ENCODE measurements at places on chromosomes 16 and 17. TPM values are rescaled to one million over a fixed set of nuclear protein-coding genes. Genes with fewer than 3 reads are reported as not detected.

- peak; percentile 80 for DNase-seq
Observed at GRCh38 chr17:73956595-73957465, 246.6 kb upstream of the RPL38 start.

RCVRN gene
- not detected for total RNA-seq

DNA sequence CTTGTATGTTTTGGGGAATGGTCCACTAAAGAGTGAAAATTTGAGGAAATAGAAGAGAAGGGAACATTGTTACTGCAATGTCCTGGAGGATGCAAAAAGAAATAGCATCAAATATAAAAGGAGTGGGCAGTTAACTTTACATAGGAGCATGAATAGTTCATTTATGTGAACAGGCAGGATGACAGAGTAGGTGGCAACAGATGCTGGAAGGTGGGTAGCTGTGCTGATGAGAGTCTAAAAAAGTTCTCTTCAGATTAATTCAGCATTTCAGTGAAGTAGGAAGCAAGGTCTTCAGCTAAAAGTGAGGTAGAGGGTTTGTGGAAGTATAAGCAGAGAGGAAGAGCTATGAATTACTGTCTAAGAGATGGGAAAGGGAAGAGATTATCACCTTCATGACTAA is 276.5 kb downstream of the KIF2B start:
- no peak for DNase-seq

GRCh38 chr16:87230571-87230970 is 86.6 kb downstream of the C16orf95 start:
- DNase-seq: no peak

HASPIN gene
- total RNA-seq: 2.4 TPM

GRCh38 chr17:39139161-39139511 is 12.3 kb downstream of the PLXDC1 start:
- DNase-seq: no peak

DNA sequence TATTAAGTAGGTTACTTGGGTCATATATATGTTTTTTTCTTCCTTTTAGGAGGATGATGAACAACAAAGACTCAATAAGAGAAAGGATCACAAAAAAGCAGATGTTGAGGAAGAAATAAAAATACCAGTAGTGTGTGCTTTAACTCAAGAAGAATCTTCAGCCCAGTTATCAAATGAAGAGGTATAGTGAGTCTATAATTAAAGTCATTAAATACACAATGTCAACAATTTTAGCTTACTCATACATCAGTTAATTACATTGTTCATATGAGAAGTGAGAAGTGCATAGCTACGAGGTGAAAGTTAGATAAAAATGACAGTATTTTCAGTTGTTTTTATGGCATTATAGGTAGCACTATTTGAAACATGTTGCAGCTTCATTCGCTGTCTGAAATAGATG is 65.2 kb downstream of the NUP88 start:
- no peak for DNase-seq

- no peak for DNase-seq
Observed at GRCh38 chr17:33228548-33228947, 64.5 kb downstream of the ASIC2 start.

PRR11 gene
- total RNA-seq: 2.7 TPM

DNA sequence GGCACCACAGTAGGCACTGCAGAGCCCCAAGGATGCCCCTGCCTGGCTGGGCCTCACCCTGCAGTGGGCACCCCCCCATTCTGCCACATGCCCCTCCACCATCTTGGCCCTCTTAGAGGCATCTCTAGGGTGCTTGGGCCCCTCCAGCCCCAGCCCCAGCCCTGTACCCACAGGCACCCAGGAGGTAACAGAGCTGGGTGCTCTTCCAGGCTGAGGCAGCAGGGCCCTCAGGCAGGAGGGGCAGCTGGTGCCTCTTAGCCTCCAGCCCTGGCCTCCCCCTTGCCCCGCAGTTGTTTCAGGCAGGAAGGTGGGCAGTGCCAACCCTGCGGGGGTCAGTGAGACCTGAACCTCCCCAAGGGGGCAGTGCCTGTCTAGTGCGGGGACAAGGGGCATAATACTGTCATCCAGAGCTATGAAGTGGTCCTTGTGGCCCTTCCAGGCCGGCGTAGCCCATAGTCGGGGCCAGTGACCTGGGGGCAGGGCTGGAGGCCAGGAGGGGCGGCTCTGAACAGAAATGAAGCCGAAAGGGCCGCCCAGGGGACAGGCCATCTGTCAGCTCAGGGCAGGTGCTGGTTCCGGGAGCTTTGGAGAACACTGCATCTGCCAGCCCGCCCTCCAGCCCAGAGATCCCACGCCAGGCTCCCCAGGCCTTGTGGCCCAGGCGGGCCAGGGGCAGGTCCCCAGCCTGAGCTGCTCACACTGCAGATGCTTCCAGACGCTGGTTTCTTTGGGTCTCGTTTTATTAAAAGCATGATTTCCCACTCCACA is 4.9 kb upstream of the AATK start:
- DNase-seq: no peak

DNA sequence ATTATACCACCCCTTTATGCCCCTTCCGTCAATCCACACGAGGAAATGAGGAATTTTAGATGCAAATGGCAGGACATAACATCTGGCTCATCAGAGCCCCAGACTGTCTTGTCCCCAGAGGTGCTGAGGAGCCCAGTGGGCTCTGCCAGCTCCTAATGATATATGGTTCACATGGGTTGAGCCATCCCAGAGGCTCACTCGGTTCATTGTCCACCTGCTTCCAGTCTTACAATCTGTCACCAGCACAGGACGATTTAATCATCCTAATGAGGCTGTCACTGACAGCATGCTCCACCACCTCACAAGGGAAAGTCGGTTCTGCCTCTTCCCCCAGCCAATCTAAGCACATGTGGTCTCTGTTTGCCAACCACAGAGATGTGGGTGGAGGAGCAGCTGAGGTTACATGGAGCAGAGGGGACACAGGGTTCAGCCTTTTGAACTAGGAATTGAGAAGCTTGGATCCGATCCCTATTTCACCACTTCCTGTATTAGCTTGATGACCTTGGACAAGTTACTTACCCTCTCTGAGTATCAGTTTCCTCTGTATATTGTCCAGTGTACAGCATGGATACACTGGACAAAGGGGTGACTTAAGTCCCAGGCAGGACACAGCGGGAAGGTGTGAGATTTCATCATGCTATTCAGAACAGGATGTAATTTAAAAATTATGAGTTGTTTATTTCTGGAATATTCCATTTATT is 27.0 kb upstream of the DHX8 start:
- no peak for DNase-seq

- peak; percentile 61 for DNase-seq
Observed at GRCh38 chr17:27760069-27760885, 40.1 kb downstream of the NOS2 start.

DNA sequence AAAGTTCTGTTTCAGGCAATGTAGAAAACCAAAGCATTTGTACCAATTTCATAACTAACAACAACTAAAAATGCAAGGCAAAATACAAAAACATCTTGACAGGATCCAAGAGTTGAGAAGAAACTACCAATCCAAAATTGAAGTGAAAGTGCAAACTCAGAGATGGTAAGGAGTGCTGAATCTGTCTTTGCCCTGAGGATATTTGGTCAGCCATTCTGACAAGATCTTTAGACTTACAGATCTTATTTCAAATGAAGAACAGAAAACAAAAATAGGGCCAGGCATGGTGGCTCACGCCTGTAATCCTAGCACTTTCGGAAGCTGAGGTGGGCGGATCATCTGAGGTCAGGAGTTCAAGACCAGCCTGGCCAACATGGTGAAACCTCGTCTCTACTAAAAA is 412.8 kb downstream of the ZFHX3 start:
- DNase-seq: no peak

CD7 gene
- total RNA-seq: not detected

PABPN1L gene
- not detected for total RNA-seq

All from cardiac muscle cell (in vitro differentiated cells and primary cell).